A549 treated with DMSO at 1 μM for 4 hours (cell line): ENCODE measurements at places on chromosomes 5 and 9. TPM values are rescaled to one million over a fixed set of nuclear protein-coding genes. Genes with fewer than 3 reads are reported as not detected.

HAVCR2 gene
- total RNA-seq = 0.23 to 0.63 TPM (median 0.40 TPM) in 5 replicates

BNC2 gene
- total RNA-seq = 4.7 to 7.2 TPM (median 6.0 TPM) in 5 replicates

F2RL2 gene
- 6.0 to 6.8 TPM (median 6.6 TPM) in 5 replicates for total RNA-seq

CRHBP gene
- total RNA-seq = 0.09 to 0.16 TPM (median 0.14 TPM) in 3 of 5 replicates, not detected in the others

C9 gene
- not detected in 5 replicates for total RNA-seq

NPDC1 gene
- total RNA-seq = 43.4 to 83.2 TPM (median 74.9 TPM) in 5 replicates

OR1J2 gene
- total RNA-seq = 0.10 TPM in 1 of 5 replicates, not detected in the others

IFNB1 gene
- total RNA-seq = not detected in 5 replicates

SLC4A9 gene
- total RNA-seq = not detected in 5 replicates

TRIM7 gene
- total RNA-seq = 26.8 to 44.6 TPM (median 39.3 TPM) in 5 replicates

SLC23A1 gene
- total RNA-seq = 1.0 to 1.5 TPM (median 1.1 TPM) in 5 replicates

NR2F1-AS1 gene
- total RNA-seq = 3.7 to 4.7 TPM (median 4.5 TPM) in 5 replicates

TGFBI gene
- 1,489 to 2,280 TPM (median 1,868 TPM) in 5 replicates for total RNA-seq

SPINK5 gene
- total RNA-seq = not detected in 5 replicates

ANKDD1B gene
- 0.09 to 0.16 TPM (median 0.10 TPM) in 3 of 5 replicates, not detected in the others for total RNA-seq

PCDHA11 gene
- total RNA-seq = 0.07 to 0.17 TPM (median 0.10 TPM) in 4 of 5 replicates, not detected in the other

KCNN2 gene
- total RNA-seq = 0.11 to 0.23 TPM (median 0.17 TPM) in 4 of 5 replicates, not detected in the other

SPRY4 gene
- 6.2 to 9.1 TPM (median 7.3 TPM) in 5 replicates for total RNA-seq

CDKN2AIPNL gene
- 38.7 to 46.8 TPM (median 43.0 TPM) in 5 replicates for total RNA-seq

TNFSF8 gene
- total RNA-seq = not detected in 5 replicates

NR2F1 gene
- 4.5 to 5.2 TPM (median 4.5 TPM) in 5 replicates for total RNA-seq

CCL21 gene
- total RNA-seq = not detected in 5 replicates

ITGA2 gene
- total RNA-seq = 25.2 to 44.0 TPM (median 32.9 TPM) in 5 replicates

FOXD4 gene
- 0.27 to 0.58 TPM (median 0.47 TPM) in 5 replicates for total RNA-seq

FRRS1L gene
- total RNA-seq = 0.15 to 0.76 TPM (median 0.20 TPM) in 5 replicates

MPDZ gene
- 12.0 to 15.2 TPM (median 13.2 TPM) in 5 replicates for total RNA-seq

NMUR2 gene
- 0.05 to 0.10 TPM (median 0.06 TPM) in 5 replicates for total RNA-seq

TTC16 gene
- 0.03 TPM in 1 of 5 replicates, not detected in the others for total RNA-seq

GLRA1 gene
- not detected in 5 replicates for total RNA-seq

C9orf152 gene
- 0.02 to 0.08 TPM (median 0.05 TPM) in 5 replicates for total RNA-seq

PTGES gene
- 91.3 to 105 TPM (median 100 TPM) in 5 replicates for total RNA-seq

SLC25A2 gene
- total RNA-seq = not detected in 5 replicates

NRG2 gene
- total RNA-seq = 2.0 to 2.3 TPM (median 2.2 TPM) in 5 replicates

MEIKIN gene
- not detected in 5 replicates for total RNA-seq

CCDC152 gene
- total RNA-seq = not detected in 5 replicates

DMGDH gene
- not detected in 5 replicates for total RNA-seq

IGFBPL1 gene
- 2.3 to 3.2 TPM (median 2.9 TPM) in 5 replicates for total RNA-seq
